SHP77 treated with DMSO at 0.1 percent for 48 hours (cell line): ENCODE measurements at places on chromosomes 3 and 15.

GRCh38 chr3:149152420-149152819 lies 23.0 kb downstream of the HPS3 start:
- no peak for DNase-seq

DNA sequence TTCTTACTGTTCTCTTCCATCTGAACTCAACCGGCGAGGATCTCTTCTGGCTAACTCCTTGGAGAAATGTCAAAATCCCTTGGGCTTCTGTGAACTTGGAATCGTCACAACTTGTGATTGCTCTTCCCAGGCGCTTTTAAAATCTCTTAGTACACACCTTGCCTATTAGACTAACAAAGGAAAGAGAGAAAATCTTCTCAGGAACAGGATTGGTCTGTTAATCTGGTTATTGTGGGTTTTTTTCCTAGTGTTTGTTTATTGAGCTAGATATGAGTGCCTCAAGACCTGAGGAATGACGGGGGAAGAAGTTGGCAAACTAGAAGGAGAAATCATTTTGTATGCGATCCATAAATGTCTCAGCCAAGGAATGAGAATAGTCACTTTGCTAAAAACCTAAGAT lies at the start of gene ATP13A5:
ATP13A5 (minus strand) TSS at position 48 of the 400 bp plus-strand sequence; CDS start at position 20, 28 bp downstream.
- DNase-seq = no peak

- no peak for DNase-seq
These were observed 54.9 kb downstream of the DCUN1D1 start for GRCh38 chr3:182925330-182925943.

- no peak for DNase-seq
These were observed 58.9 kb upstream of the KY start for GRCh38 chr3:134709561-134710312.

- no peak for DNase-seq
These were observed 1038.5 kb upstream of the NR2F2 start for GRCh38 chr15:95291898-95292472.

- no peak for DNase-seq
These were observed 68.5 kb downstream of the CPN2 start for GRCh38 chr3:194282436-194283122.

DNA sequence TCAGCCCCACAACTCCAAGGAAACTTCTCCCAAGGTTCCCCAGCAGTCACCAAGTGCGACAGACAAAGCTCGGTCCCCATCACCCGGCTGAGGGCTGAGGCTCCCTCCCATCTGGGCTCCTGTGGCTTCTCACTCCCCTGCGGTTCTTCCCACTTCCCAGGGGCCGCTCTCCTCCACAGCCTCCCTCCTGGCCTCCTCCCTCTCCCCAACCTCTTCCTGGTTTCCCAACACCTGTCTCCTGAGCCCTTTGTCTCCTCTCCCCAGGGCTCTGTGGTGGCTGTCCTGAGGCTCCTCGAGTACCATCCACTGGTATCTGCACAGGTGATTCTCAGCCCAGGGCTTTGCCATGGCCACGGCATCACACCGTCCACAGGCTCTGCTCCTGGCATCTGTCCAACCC lies 113.2 kb upstream of the NSMCE3 start:
- no peak for DNase-seq

GRCh38 chr15:70277556-70277955 lies 179.8 kb upstream of the TLE3 start:
- no peak for DNase-seq

- no peak for DNase-seq
These were observed 34.7 kb downstream of the GBE1 start for GRCh38 chr3:81726735-81727134.

GRCh38 chr3:126927846-126928245 lies 55.1 kb upstream of the PLXNA1 start:
- no peak for DNase-seq

DNA sequence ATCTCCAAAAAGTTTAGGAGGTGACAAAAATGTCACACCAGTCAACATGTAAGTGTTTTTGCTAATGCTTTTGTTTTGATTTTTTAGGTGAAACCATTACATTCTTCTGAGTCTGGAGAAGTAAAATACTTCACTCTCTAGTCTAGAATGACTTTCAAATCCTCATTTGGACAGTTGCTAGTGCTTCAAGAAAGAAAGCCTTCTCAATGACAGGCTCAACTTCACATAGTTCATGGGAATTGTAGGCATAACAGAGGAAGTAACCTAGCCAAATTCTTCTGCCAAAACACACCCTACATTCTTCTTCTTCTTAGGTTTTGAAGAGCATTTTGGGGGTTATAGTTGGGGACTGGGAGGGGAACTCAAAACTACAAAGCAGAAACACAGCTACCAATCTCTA lies 29.4 kb upstream of the HEG1 start:
- no peak for DNase-seq

DNA sequence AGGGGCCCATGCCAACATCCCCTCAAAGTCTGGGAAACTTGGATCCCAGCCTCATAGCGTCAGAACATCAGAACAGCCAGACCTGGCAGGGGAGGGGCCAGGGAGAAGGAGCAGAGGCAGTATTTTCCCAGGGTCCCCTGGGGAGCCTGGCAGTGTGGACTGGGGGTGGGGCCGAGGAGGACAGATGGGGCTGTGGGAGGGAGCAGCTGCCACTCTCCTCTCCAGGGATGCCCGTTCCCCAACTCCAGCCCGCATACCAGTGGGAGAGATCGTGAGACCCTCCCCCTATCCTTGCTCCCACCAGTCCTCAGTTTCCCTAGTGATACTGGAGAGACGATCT lies 6.5 kb upstream of the DNAJB8 start:
- DNase-seq = no peak

DNA sequence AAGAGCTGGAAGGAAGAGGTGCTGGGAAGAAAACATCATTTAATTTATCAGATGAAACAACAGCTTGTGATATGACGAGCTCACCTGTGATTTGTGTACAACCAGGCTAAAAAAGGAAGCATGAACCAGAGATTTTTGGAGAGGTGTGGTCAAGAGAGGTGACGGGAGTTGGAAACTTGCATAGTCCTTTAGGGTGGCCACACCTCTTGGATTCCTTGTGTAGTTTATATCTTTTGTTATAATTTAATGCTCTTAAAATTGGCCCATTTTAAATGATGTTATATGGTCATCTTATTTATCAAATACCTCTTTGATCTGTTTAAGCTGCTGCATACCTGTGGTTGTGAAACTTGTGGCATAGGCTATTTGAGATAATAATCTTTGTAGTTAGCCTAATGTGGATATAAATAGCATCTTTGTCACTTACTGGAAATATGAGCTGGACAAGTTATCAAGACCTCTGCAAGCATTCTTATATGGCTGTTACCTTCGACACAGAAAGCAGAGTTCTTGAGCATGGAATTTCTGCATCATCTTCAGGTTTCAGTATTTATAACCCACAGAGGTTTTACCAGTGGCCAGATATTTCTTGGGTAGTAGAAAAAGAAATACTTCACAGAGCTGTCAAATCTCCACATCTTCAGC lies 49.1 kb downstream of the IL1RAP start:
- no peak for DNase-seq

DNA sequence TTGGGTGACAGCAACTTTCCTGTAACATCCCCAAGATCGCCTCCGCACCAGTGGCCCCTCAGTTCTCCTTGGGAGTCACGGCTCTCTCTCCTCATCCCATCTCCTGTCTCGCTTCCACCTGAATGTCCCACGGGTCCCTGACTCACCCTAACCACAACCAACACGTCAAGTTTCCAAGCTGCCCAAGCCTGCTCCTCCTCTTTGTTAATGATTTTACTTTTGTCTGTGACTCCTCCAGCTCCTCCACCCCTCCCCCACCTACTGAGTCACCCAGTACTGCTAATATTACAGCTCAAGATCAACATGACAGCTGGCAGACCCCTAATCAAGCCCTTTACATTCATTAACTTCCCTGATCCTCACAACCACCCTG lies 39.3 kb downstream of the BDH1 start:
- no peak for DNase-seq

- DNase-seq = no peak
These were observed 10.9 kb upstream of the DAZL start for GRCh38 chr3:16616083-16616482.

GRCh38 chr15:73375755-73376305 lies 7.1 kb upstream of the HCN4 start:
- peak; percentile 44 for DNase-seq

- no peak for DNase-seq
These were observed 68.7 kb upstream of the SNRK start for GRCh38 chr3:43217633-43218032.

GRCh38 chr15:62472616-62473299 lies 307.7 kb upstream of the C2CD4B start:
- no peak for DNase-seq
